ENCODE measurements at places on chromosomes 5 and 9. TPM values are rescaled to one million over a fixed set of nuclear protein-coding genes. Genes with fewer than 3 reads are reported as not detected.

DNA sequence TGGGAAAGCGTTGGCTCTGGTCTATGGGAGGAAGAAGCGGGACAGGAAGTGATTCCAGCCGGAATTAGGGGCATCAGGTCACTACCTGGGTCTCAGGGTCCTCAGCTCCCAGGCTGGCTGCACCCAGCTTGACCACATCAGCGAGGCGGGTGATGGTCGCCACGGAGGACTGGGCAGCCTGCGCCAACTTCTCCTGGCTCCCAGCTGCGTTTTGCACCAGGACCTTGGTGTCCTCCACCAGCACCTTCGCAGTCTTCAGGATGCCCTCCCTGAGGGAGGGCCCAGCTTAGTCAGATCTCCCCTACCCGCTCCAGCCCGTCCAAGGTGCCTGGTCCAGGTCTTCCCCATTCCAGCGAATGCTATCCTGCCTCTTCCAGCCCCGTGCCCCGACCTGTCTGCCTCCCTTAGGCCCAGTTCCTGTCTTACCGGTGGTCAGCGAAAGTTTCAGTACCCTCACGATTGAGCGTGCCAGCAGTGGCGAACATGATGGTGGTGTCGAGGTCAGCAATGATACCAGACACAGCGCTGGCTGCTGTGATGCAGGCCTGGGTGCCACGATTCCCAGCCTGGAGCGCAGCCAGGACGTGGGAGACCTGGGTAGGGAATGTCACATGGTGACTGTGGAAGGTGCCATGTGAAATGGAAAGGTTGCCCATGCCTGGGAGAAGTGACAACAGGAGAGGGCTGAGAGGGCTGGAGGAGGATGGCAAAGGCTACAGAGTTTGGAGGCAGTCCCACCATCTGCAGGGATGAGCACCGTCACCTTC, 14.4 kb upstream of the TPM2 start:
- no peak for DNase-seq

Gene GRIA1
- total RNA-seq: 0.28 TPM

- DNase-seq: no peak
These were observed 726.1 kb upstream of the WWC1 start for GRCh38 chr5:167565189-167565954.

DNA sequence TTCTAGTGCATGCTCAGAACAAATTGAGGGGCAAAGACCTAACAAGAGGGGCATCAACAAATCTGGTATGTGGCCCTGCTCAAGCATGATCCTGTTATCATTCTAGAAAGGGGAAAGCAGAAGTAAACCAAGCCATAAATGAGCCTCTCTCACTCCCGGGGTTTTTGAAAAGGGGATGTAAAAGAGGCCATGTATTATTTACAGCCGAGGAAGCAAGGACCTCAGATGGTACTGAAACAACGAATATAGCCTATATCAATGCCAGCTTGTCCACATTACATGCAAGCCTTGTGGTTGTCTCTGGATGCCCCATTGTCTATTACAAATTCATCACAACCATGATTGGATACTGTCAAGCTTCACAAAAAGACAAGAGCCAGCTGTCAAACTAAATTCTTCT, 211.3 kb downstream of the DCP2 start:
- no peak for DNase-seq

- no peak for DNase-seq
These were observed 22.6 kb downstream of the HMGXB3 start for GRCh38 chr5:150023136-150023535.

DNA sequence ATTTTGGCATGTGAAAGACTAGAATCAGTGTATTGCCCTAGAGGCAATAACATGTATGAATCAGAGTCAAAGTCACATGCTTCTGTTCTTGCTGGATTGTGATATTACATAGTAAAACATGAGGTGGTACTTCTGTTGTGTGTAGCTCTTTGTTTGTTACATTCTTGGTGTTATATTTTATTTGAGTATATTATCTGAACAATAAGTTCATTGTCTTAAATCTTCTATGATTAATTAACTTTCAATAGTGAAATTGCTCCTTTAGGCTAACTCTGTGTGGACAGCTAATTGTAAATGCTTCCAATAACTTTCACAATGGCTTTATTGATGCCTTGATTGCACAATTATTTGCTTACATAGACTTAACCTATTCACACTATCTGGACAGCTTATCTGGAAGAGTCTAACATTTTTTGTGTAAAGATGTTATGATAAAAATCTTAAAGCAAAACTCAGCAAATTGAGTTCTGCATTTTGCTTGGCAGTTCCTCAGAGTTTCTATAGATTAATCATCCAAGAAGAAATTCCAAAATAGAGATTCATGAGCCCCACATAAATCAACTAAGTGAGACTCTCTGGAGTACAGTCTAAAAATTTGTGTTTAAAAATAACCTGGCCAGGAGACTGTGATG, 239.6 kb upstream of the TUSC1 start:
- no peak for DNase-seq

GRCh38 chr5:127957701-127958239, 125.8 kb upstream of the SLC12A2 start:
- DNase-seq: no peak

DNA sequence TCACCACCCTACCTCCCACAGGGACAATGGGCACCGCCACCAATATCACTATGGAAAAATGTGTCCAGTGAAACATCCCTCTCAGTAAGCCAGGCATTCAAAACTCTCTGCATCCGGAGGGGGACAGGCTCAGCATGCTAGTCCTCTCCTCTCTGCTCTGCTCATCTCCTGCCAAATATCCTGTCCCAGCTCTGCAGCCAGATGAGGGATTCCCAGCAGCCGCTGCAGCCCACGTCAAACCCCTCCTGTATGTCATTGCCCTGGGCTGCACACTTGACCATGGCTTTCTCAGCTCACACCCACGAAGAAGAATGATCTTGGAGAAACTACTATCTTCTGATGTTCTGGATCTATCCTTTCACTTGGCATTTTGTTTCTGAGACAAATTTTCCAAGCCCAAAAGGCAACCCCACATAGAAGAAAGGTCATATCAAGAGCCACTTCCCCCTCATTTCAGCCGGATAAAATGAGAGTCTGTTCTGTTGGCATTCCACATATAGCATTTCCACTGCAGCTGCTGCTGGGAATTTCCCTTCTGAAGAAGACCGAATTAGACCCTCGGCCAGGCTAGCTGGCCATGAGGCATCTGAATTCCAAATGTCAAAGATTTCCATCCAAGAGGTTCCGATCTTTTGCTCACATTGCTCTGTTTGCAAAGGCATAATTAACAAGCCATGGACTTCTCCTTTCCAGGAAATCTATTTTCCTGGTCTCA, 338.0 kb downstream of the ACTL7B start:
- no peak for DNase-seq

Gene ANKRD18B
- 6.7 TPM for total RNA-seq

Gene GADD45G
- 5.6 TPM for total RNA-seq

DNA sequence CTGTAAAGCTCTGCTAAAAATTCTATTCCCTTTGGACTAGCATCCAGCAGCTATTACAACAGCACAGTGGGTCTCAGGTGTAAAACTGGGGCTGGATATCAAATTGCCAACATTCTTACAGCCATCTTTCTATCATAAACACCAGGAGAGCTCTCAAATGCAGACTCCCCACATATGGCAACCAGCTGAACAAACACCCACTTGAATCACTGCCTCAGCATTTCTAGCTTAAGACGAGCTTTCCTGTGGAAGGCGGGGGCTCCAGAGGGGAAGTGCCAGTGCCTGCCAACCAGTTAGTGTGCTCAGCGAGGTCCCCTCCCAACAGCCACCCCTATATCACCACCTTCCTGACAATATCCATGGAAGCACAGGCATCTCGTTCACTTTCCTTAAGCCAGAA, 62.2 kb downstream of the IPPK start:
- no peak for DNase-seq

DNA sequence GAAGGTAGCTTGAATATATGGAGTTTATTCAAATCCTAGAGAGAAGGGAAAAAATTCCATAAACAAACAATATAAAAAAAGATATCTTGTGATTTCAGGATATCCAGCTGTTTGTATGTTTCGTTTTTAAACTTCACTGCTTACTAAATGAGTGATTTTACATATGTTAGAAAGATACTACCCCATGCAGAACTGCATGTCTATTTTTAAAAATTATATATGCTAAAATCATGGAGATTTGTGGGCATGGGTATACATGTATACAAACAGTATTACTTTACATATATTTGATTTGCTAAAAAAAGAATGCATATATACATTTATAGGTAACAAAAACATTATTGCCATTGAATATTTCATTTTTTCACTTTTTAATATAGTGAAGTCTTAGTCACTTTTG, 178.3 kb downstream of the KDM4C start:
- no peak for DNase-seq

Gene NPR3
- 0.57 TPM for total RNA-seq

Gene INVS
- 21.2 TPM for total RNA-seq

Gene FAM169A
- 50.5 TPM for total RNA-seq

- DNase-seq: no peak
These were observed 26.8 kb upstream of the LURAP1L start for GRCh38 chr9:12748016-12748415.

- DNase-seq: no peak
These were observed 167.7 kb upstream of the RASA1 start for GRCh38 chr5:87099968-87100367.

Gene PCDHB6
- 1.1 TPM for total RNA-seq

Gene FOXI1
- 4.7 TPM for total RNA-seq

Gene BSPRY
- 14.1 TPM for total RNA-seq

Gene DNAJA1
- total RNA-seq: 137 TPM

Gene KIF20A
- 58.0 TPM for total RNA-seq

All from endodermal cell (in vitro differentiated cells).